Iris pigment epithelial cell (primary cell): ENCODE measurements at places on chromosomes 1 and 21.
A peak's percentile ranks its signal among the peaks of the same experiment; 100 is the strongest.

DNA sequence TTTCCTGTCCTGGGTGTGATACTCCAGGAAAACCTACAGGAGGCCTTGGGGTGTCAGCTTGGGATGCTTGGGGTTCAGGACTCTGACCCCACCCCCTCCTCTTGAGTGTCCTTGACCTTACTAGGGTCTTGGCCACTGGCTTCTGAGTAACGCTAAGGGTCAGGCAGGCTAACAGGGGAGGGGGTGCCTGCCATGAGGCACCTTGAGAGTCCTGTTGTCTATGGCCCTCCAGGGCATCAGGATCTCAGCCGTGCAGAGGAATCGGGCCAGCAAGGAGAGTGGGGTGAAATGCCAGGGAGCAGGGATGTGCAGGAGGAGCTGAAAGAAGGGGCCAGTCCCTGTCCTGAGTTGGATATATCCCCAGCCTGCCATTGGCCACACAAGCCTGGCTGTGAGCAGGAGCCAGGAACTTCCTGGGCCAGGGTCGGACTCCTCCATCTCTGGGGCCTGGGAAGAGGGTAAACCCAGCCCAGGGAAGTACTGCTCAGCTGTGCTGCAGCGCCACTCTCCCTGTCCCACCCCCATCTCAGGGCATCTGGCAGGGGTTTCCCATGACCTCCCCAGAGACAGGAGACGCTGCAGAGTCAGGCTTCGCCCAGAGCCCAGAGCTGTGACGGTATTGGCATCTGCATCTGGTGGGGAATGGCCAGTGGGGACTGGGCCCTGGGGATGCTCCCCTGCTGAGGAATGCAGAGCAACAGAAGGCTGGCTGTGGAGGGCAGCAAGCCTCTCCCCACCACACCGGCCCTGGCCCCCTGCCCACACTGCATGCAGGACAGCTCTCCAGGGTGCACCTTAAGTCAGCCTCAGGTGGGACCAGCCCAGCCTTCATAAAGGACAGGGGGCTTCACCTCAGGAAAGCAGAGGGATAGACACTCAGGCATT, 6.3 kb downstream of the KIF21B start:
- no peak for DNase-seq

DNA sequence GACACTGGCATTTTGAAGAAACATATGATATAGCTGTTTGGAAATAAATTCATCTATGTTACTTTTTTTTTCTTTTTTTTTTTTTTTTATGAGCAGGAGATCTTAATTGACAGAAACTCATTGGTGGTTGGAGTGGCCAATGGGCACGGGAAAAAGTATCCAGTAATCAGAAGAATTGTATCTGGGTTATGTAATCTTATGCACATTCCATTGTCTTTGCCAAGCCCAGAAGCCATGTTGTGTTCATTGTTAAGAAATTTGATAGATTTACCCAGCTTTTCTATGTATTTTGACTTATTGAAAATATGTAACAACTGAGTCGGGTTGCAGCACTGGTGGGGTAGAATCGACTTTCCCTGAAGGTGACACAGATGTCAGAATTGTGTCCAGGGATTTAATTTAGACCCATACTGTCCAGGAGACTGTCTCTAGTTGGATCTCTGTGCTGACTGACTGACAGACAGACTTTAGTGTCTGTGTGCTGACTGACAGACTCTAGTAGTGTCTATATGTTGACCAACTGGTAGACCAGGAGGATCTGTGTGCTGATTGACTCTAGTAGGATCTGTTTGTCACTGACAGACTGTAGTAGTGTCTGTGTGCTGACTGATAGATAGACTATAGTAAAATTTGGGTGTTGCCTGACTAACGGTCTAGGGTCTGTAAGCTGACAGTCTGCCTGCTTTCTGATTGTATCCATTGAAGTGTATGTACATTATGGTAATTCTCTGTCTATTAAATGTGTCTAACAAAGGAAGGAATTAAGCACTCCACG, 12.3 kb upstream of the C4BPB start:
- DNase-seq: peak; percentile 40

GRCh38 chr21:40845441-40845995, 1.4 kb downstream of the DSCAM start:
- DNase-seq: no peak

DNA sequence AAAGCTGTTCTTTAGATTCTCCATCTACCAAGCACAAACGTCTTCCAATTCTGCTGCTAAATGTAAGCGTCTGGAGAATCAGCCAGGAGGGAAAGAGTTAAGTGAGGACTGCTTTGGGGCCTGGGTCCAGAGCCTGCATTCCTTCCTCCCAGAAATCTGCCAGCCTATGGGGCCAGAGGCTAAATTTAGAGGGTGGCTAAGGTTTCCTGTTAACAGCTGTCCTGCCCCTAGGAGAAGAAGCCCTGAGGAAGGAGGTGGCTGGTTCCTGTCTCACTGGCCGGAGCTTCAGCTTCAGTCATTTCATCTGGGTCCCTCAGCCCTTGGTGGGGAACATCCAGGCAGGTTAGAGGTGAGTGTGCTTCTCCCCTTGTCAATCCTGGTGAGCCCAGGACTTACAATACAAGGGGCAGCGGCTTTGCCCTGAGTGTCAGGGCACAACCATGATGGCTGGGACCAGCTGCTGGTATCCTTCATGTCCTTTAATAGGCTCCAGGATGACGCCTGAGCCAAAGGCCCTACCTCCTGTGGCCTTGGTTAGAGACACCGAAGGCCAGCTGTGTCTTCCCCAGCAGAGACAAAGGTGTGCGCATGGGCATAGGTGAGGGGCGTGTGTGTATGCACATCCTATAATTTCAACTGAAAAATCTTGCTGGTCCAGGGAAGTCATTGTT, at the start of gene STYXL2:
TSS of gene STYXL2 (plus strand) at position 230 of the 671 bp plus-strand sequence. CDS start 775 bp downstream, outside the sequence.
- DNase-seq: no peak

GRCh38 chr1:17586172-17586964, 46.9 kb downstream of the ARHGEF10L start:
- peak; percentile 86 for DNase-seq

- peak; percentile 24 for DNase-seq
Observed at GRCh38 chr21:38380481-38381137, 117.7 kb downstream of the ERG start.

- no peak for DNase-seq
Observed at GRCh38 chr1:183142171-183142570, 43.9 kb upstream of the LAMC2 start.

DNA sequence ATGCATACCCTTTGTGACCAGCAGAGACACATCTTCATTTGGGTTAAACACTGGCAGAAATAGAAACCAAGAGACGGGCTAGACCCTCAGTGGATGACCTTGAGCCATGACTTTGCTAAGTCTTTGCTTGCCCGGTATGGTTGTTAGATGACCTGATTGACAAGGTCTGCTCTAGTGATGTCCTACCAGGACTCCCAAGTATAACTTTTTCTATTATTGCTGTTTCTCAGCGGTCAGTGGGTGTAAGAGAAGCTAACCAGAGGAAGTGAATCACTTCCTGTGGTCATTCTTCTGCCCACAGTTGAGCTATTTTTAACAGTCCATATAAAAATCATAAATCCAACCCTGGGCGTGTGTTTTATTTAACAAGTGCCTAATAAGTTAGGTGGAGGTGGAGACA, 126.2 kb upstream of the ETS2 start:
- DNase-seq: peak; percentile 83

DNA sequence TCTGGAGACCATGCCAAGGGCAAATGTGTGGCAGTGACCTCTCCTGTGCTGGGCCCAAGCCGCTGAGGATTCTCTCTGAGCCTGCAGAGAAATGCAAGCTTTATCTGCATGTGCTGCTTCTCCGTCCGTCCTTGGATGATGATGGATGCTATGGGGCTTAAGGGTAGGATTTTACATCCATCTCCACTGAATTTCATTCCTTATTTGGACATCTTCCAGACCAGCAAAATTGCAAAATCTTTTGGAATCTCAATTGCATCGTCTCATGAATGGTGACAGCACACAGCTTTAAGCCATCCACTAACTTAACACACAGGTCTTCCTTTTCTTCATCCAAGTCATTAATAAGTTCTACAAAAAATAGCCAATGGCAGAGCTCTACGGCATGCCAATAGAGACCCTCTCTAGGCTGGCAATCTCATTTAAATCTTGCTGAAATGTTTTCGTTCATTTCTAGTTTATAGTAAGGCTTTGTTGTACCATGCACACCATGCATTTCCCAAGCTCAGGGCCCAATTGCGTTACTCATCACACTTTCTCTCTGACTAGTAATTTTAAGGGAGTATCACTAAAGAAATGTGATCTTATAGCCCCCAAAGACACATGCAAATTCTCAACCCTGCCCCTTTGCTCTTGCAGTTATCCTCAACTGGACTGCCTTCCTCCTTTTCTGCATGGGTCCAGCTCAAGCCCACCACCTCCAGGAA, 11.1 kb downstream of the BATF3 start:
- DNase-seq: peak; percentile 44

DNA sequence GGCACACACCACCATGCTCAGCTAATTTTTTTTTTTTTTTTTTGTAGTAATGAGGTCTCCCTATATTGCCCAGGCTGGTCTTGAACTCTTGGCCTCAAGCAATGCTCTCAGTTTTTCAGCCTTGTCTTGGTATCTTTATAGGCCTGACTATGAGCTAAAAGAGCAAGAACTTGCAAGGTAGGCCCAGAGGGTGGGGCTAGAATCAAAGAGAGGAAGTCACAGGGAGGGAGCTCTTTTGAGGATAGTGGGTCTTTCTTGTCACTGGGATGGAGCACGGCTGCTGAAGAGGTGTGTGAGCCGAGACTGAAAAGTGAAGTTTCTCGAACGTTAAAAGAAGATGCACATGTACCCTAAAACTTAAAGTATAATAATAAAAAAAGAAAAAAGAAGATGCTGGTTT, 260.0 kb upstream of the BEND5 start:
- DNase-seq: no peak

DNA sequence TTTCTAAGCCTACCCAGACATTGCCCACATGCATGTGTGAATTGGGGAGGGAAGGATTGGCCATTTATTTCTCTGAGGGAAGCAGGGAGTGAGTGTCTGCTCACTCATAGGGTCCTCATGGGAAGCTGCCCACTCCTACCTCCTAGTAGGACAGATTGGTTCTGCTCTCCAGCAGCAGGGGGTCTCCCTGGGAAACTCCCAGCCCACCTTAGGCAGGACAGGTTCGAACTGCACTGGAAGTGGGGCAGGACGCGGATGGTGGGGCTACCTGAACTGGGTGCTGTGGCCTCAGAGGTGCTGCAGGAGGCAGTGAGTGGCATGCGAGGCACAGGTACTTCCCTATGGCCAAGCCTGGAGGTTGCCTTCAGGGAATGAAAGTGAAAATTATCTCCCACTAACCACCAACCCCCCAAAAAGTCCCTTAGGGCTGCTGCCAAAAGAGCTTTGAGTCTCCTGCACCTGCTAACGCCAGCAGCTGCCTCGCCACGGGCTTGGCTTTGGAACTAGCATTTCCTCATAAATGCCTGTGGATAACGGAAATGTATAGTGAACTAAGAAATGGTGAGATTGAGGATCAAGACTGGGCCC, 157.0 kb upstream of the COA6 start:
- no peak for DNase-seq

DNA sequence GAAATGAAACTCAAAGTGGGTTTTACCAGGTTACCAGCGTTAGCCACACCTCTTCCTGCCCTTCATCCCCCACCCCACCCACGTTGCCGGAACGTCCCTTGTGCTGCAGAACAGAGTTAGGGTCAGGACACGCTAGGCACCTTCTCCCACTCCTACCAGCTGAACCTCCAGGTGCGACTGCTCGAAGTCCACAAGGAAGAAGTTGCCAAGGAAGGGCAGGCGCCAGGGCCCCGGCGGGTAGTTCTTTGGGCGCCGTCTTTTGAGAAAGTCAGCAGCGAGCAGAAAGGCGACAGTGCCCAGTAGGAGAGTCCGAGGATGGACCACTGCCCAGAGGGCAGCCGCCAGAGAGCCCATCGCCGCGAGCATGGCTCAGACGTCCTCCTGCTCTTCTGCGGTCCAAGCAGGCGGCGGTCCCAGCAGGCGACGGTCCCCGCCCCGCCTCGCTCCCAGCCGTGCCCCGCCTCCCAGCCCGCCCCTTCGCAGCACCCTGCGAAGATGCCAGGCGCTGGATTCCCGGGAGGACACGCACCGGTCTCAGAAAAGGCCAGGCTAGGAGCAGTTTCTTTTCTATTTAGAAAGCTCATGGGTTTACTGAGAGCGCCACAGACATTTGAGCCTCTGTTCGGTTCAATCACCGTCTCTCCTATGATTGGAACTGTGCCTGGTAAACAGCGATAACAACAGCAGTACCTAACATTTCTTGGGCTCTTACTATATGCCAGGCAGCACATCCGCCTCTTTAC, at the start of gene CYP2J2:
TSS of gene CYP2J2 (minus strand) at position 393 of the 743 bp plus-strand sequence. CDS start at position 366, 27 bp downstream.
- peak; percentile 9 for DNase-seq

DNA sequence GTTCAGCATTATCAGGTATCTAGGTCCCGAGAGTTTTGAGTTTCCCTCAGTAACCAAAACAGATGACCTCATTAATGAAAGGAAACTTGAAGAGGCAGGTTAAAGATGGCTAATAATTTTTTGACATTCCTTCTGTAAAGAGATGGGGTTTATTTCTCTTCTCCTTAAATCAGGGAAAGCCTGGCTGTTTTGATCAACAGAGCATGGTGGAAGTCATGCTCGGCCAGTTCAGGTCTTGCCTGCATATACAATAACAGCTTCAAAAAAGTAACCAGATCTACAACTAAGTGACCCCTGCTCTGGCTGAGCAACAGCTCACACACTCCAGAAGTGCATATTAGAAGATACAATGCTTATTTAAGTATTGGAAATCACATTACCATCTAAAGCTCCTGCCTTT, 36.6 kb upstream of the POU2F1 start:
- no peak for DNase-seq

GRCh38 chr21:33162436-33162951, 67.2 kb upstream of the IFNAR2 start:
- DNase-seq: no peak

- no peak for DNase-seq
Observed at GRCh38 chr1:239287296-239287695, 99.1 kb upstream of the CHRM3 start.

DNA sequence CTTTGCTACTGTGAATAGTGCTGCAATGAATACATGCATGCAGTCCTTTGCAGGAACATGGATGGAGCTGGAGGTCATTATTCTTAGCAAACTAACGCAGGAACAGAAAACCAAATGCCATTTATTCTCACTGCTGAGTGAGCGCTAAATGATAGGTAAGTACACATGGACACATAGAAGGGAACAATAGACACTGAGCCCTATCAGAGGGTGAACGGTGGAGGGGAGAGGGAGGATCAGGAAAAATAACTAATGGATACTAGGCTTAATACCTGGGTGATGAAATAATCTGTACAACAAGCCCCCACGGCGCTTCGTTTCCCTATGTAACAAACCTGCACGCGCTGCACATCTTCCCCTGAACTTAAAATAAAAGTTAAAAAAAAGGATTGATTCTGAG, 8.9 kb downstream of the NIBAN1 start:
- DNase-seq: no peak

DNA sequence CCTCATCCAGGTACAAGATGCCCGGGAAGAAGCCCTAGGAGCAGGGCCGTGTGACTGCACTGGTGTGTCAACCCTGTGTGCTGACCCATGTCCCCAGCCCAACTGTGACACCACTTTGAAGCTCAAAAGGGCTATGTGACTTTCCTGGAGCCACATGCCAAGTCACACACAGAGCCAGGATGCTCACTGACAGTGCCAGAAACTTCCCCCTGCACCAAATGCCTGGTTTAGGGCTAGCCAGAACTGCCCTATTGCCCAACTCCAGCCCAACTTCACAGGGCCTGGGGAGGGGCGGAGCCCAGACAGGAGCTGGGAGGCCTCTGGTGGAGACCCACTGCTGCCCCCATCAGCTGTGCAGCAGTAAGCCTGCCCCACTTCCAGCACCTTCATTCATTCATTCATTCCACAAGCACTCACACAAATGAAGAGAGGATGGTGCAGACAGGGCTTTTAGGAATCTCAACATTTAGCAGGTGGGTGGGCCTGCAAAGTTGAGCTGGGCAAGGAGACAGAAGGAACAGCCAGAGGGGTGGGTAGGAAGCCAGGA, 36.7 kb downstream of the KCNQ4 start:
- DNase-seq: no peak

- DNase-seq: no peak
Observed at GRCh38 chr1:66679140-66679539, 73.1 kb upstream of the DYNLT5 start.
